ENCODE measurements at places on chromosomes 1 and 21.

GRCh38 chr1:240001177-240001740, 90.4 kb upstream of the FMN2 start:
- DNase-seq, result no peak

- DNase-seq, result no peak
Measured at GRCh38 chr1:80566123-80566522, 1234.6 kb upstream of the ADGRL2 start.

DNA sequence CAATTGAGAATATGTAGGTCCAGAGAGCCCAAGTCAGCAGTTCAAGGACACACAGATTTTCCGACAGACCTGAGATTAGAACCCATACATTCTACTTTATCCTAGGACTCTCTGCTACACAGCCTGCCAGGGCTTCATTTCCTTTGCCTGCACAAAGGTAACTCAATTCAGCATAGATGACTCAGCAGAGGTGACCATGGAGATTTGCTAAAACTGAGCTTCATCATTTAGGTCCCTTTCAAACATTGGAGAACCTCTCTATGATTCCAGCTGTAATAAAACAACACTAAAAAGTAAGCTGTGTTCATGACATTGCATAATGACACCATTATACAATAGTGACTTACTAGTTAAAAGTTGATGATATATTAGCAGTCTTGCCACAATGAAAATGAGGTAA, 22.2 kb downstream of the DAB1 start:
- DNase-seq, result no peak

DNA sequence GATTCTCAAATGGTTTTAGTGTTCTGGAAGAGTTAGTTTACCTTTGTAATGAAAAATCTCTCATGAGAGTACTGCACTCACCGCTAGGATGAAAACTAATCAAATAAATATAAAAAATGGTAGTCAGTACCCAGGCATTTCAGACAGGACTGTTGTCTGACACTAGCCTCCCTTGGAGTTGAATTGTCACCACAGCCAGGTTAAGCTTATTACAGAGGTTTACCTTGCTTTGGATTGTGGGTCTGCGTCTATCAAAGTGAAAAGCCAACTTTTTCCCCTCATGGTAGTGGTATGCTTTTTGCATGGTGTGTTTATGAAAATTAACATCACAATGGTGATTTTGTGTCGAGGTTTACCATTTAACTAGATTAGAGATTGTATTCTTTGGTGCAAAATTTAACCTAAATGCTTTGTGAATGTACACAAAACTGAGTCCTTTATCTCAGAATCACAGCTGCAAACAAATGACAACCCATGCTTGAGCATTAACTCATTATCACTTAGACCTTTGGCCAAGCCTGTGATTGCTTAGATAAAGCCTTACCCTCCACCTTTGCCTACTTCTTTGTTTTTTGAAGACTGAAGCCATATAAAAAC, 20.1 kb downstream of the RAP1A start:
- no peak for DNase-seq

DNA sequence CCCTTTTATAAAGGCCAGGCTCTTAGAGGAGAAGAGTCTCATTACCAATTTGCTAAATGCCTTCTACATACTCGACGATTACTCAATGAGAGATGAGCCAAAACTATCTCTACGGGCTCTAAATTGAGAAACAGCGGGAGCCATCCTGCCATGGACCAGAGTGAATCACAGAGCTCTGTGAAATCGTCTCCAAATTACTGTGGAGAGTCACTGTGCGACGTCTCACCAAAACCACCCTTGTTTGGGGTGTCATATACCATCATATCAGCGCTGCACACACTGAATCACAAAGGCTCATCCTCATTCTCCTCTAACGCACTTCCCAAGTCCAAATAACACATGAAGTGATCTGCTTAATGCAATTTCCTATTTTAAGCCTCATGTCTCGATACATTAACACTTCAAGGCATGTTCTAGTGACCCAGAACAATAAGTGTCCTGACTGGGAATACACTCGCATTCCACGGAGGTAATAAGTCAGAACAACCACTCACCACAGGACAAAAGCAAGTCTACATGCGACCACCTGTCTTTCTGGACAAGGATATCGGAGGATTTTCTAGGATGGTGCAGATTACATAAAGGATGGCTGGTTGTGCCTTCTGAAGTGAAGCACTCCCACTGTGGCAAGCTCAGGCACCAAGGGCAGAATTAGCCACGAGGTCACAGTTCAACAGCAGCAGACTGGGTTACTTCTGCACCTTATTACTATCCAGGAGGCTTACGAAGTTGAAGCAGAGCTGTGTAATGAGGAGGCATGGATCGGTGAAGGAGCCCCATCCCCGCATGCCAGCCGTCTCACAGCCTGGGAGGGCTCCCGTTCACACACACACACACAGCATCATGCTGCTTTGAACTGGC, 44.3 kb downstream of the NID1 start:
- no peak for DNase-seq

DNA sequence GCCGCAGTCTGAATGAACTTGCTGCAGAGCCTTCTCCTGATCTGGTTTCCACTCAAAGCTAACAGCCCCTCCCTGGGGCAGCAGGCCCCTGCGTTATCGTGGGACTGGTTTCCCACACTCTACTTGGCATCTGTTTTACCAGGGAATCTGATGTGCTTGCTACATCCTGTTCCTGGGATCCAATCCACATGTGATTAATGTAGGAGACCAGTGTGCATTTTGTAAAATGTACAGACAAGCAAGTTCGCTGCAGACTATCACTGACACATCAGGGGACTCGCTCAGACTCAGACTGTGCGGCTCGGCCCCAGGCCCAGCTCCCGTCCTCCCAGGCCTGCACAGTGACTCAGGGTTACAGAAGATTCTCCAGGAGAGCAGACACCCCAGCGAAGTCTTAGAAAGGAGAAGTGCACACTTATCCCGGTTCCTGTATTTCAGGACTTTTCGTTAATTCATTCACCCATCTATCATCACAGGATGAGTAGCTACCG, 340.1 kb downstream of the MATN1 start:
- no peak for DNase-seq

DNA sequence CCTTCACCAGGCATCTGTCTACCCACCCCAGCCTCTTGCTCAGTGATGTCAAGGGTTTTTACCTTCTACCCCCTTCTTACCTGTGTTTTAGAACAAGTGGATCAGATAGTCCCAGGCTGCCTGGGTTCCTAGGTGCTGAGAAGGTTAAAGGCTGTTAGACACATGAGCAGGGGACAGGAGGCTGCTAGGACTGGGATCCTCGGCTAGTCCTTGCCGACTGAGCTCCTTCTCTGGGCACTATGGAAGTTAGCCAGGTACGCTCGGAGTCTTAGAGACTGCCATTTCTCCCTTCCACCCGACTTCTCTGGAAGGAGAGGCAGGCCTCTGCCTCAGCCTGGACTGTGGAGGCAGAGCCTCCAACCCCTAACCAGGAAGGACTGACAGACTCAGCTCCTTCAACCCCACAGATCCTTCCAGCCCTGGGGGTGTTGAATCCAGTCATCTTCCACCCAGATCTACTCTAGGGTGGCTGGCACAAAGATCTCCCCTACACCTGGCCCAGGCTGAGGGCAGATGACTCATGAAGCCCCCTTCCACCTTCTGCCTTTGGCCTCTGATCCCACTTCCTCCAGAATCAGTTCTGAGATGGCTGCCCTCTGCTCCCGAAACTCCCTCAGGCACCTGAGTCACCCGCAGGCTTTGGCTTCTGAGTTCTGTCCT, at the start of gene DYNLT4:
Gene DYNLT4 (minus strand): TSS at position 648 of the 660 bp plus-strand sequence. CDS start 683 bp downstream, outside the sequence.
- no peak for DNase-seq

- DNase-seq, result no peak
Measured at GRCh38 chr1:170776252-170776651, 112.3 kb downstream of the PRRX1 start.

- no peak for DNase-seq
Measured at GRCh38 chr1:45722809-45723208, 27.6 kb downstream of the IPP start.

GRCh38 chr1:9270290-9270883, 22.3 kb upstream of the SPSB1 start:
- DNase-seq, result no peak

DNA sequence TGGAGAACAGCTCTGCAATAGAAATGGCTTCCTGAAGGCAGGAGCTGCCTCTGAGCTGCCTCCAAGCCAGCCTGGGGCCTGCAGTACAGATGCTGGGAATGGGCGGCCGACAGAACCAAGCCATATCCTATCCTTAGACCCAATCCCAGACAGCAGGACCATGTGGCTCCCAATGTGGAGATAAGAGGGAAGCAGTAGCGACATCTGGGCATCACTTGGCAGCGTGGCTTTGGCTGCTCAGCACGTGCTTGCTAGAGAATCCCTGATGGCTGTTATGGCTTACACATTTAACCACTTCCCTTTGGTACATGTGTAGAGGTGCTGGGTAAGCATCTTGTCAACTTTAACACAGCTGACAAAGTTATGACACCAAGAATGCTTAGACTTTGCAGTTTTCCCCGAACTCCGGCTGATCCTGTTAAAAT, 87.7 kb downstream of the MAN1C1 start:
- no peak for DNase-seq

GRCh38 chr1:78688697-78689096, 39.1 kb downstream of the IFI44 start:
- no peak for DNase-seq

- peak; percentile 74 for DNase-seq
Measured at GRCh38 chr1:59697150-59697800, 117.5 kb upstream of the HOOK1 start.

DNA sequence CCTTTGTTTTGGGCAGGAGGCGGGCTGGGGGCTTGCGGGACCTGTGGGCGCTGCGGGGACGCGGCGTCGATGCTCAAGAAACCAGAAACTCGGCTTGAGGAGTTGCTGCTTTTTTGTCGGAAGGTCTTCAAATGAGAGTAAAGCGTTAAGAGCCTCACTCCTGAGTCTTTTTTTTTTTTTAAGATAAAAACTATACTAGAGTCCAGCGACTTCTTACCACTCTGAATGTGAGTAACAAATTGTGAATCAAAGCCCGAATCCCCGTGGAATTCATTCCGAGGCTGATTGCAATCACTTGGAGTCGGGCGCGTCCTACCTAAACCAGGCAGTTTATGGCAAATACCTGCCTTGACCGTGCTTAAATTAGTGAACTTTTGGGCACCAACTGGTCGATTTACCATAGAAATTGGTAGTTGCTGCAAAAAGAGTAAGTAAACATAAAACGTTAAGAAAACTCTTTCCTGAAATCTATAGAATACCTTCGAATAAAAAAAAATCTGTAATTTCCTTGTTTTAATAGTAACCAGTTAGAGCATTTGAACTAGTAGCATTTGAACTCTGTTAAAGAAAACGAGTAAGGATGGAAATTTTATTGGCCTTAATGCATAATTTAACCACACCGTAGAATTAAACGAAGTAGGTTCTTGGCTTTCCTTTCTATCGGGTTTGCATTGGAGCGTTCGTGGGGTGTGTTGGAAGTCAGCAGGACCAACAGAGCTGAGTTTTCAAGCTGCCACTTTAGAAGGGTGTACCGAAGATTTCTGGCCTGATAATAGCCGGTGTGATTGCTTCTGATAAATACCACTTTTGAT, 769 bp downstream of the GPSM2 start:
- no peak for DNase-seq

GRCh38 chr1:209800984-209801834, 4.7 kb downstream of the IRF6 start:
- DNase-seq, result no peak

- DNase-seq, result no peak
Measured at GRCh38 chr21:33033094-33033951, 7.6 kb downstream of the OLIG2 start.

DNA sequence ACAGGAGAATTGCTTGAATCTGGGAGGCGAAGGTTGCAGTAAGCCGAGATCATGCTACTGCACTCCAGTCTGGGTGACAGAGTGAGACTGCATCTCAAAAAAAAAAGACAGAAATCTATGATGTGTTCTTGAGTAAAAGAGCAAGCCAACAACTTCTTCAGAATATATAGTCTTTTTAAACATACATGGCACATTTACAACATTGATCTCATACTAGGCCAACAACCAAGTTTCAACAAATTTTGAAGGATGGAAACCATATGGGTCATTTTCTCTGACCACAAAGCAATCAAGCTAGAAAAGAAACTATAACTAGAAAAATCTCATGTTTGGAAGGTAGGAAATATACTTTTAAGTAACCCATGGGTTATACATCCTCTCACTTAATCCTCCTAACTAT, 38.3 kb downstream of the PAFAH2 start:
- DNase-seq, result no peak

- DNase-seq, result no peak
Measured at GRCh38 chr1:52482326-52483004, 70.4 kb downstream of the TUT4 start.

GRCh38 chr21:15301736-15302135, 236.9 kb upstream of the NRIP1 start:
- no peak for DNase-seq

DNA sequence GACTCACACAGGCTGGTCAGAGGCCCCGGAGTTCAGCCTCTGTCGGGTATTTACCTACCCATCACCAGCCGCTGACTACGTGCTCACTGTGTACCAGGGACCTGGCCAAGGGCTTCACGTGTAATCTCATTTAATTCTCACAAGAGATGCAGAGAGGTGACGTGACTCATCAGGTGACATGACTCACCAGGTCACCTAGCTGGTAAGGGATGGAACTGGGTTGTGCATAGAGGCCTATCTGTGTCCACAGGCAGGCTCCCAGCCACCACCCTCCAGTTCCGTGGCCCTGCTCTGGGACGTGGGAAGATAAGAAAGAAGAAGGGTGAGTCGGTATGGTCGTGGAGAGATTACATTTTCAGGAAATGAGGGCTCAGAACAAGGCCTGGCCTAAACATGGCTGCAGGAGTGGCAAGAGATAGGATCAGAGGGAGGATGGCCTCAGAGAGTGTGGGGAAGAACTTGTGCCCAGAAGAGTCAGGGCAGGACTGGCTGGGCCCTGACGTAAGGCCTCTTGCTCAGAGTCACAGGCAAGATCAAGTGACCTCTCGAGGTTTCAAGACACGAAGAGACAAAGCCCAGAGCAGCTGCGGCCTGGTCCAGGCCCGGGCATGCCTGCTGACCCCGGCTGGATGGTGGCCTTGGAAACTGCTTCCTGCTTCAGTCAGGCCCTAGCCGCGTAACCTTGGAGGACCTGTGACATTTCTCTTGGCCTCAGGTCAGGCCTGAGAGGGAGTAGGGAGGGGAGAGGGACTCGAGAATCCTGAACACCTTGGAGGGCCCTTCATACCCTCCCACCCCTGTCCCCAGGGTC, 52.7 kb upstream of the WASF2 start:
- DNase-seq, result no peak

- DNase-seq, result no peak
Measured at GRCh38 chr1:9621032-9621431, 30.5 kb upstream of the PIK3CD start.

- no peak for DNase-seq
Measured at GRCh38 chr1:19456968-19457441, 28.3 kb downstream of the CAPZB start.

GRCh38 chr1:229001467-229002011, 266.3 kb downstream of the RHOU start:
- DNase-seq, result no peak
